ENCODE measurements at places on chromosomes 7 and 10.

DNA sequence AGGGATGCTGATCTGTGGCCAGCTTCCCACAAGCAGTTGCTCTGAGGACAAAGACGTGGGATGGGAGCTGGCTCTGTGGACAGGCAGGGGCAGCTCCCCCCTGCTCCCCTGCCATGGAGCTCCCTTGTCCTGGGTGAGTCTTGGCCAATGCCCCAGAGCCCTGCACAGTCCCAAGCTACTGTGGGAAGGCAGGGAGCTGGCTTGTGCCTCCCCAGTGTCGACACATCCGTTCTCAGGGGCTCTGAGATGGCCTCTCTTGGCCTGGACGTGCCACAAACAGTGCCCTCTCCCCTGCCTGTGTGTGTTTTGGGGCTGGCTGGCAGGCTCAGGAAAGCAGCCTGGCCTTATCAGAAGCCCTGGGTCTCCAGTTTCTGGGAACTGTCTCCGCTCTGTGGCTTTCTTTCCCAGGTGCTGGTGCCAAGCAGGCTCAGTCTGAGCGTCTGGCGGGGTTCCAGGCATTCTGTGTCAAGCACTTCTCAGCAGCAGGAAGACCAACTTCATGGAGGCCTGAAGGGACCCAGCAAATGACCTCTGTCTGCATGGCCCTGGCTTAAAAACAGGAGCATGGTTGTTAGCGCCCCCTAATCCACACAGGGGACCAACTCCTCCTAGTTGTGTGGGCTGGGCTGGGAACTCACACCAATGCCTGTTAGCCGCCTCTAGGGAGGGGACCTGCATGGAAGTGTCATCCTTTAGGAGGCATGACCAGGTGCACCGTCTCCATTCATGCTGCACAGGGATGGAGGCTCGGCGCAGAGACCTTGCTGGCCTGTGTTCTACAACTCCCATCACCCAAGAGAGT is 375.2 kb downstream of the RPS24 start:
- DNase-seq = no peak

DNA sequence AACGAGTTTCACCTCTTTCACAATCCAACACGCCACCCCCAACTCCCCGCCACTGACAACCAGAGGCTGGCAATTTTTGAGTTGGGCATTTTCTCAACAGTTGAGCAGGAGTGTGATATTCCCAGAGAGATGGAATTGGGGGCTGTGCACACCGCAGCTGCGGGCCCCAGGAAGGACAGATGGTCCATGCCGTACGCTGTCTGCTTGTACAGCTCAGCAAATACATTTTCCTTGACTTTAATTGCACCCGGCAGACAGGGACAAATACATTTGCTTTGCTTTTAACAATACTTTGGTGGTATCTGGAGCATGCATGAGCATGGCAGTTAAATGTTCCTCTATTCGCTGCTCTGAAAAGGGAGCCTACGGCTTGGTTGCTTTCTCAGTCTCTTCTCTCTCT is 354.2 kb upstream of the DPP6 start:
- no peak for DNase-seq

GRCh38 chr7:45679516-45679915 is 105.3 kb downstream of the ADCY1 start:
- no peak for DNase-seq

DNA sequence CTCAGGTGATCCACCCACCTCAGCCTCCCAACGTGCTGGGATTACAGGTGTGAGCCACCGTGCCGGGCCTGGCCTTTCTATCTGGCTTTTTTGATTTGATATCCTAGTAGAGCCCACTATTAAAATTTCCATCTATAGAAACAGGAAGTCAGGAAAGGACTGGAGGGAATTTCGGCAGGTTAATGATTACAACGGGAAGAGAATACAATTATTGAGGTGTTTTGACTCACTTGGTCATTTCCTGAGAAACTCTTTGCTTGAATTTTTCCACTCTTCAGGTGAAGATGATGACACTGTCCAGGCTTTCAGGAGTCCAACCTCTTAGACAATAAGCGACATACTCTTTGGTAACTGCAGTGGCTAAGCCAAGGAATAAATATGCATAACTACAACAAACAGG is 1.1 kb upstream of the MKLN1 start:
- no peak for DNase-seq

DNA sequence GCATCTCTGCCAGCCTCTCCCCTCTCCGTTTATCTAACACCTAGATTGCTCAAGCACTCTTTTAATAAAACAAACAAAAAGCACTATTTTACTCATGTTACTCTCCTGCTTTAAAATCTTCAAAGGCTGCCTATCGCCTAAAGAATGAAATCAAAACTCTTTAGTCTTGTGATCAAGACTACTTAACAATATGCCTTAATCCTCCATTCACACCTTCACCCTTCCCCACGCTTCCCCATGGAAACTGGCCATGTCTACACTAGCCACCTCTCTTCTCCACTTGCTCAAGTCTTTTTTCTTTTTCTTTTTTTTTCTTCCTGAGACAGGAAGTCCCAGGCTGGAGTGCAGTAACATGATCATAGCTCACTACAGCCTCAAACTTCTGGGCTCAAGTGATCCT is 47.8 kb upstream of the TMEM213 start:
- no peak for DNase-seq

- no peak for DNase-seq
These were observed 28.1 kb downstream of the MCU start for GRCh38 chr10:72719941-72720592.

DNA sequence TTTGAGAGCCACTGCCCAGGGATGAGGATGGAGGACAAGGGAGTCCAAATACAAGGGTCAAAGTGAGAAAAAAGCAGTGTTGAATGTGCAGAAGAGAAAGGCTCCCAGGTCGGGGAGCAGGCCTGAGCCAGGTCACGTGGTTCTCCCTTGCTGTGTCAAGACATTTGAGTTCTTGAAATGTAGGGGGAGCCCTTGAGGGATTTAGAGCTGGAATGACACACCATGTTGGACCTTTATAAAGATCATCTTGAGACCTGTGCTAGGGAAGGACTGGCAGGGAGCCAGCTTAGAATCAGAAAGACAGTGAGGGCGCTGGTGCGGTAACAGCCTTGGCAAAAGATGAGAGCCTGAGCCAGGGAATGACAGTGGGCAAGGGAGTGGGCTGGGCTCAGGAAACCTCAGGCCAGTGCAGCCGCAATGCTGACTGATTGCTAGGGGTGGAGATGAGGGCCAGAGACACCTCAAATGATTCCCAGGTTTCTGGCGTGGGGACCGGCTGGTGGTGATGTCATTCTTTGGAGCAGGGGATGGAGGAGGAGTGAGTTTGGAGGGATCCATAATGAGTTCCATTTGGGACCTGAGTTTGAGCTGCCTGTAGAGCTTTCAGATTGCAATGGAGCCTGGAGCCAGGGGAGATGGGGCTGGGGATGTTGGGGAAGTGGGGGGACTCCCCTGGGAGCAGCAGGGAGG is 120.1 kb downstream of the PTPN20 start:
- no peak for DNase-seq

GRCh38 chr7:22793593-22794462 is 28.8 kb downstream of the TOMM7 start:
- no peak for DNase-seq

GRCh38 chr10:75034131-75034512 is 77.3 kb upstream of the SAMD8 start:
- no peak for DNase-seq

- no peak for DNase-seq
These were observed 63.2 kb downstream of the TNRC18 start for GRCh38 chr7:5360451-5360850.

GRCh38 chr7:30743371-30744074 is 8.4 kb upstream of the INMT start:
- DNase-seq = no peak

GRCh38 chr10:6314620-6315205 is 112.0 kb downstream of the PFKFB3 start:
- no peak for DNase-seq

DNA sequence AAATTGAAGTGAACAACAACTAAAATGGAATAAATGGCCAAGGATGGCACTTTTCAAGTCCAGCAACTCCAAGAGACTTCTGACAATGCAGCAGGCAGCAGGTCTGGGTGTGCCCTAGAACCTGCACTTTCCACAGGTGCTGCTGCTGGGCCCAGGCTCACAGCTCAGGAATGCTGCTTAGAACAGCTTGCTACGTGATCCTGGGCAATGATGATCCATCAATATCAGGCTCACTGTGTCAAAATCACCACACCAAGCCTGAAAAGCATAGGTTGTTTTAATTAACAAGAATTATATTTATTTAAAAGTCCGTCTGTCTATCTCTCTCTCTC is 148.4 kb downstream of the TNS3 start:
- DNase-seq = no peak

DNA sequence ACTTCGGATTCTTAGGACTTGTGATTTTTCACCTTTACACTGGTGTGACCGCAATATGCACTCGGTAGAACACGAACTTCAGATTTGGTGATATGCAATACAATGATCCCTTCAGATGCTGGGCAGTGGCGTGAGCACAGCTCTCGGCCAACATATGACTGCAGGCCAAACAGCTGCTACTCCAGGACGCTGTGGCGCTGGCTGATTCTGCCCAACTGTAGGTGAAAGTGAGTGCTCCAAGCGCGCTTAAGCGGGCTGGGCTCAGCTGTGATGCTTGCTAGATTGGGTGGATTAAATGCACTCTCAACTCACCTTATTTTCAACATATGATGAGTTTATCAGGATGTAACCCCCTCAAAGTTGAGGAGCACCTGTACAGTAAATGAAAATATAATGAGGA is 137.6 kb upstream of the RET start:
- no peak for DNase-seq

GRCh38 chr10:23031318-23031717 is 64.1 kb upstream of the MSRB2 start:
- DNase-seq = no peak

DNA sequence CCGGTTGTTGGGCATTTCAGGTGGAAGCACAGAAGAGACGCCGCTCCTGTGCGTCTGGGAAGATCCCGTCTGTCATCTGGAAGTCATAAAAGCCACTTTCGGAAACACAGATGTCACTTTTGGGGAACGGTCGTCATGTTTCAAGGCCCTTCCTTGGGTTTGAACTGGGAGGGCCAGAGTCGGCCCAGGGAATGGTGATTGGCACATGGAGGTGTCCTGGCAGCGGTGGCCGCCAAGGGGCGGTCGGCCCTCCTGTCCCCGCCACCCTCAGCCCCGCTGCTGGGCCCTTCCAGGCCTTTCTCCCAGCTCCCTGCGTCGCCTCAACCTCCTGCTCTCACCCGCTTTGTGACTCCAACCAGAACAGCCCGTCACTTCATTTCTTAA is 115.2 kb upstream of the SFMBT2 start:
- DNase-seq = no peak

- DNase-seq = no peak
These were observed 906 bp downstream of the CDK1 start for GRCh38 chr10:60778971-60779796.

DNA sequence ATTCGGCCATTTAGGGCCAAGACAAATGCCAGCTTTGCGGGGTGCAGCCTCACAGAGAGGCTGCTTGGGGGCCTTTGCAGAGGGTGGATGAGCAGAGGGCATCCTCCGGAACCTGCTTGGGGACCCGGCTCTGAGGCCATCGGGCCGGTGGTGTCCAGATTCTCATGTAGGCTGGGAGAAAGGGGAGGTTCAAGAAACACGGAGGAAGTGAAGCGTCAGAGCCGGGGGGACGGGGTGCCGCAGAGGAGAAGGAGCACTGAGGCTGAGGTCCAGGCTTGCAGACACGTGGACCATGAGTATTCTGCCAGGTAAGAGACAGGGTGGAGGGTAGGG is 150.7 kb upstream of the SHH start:
- no peak for DNase-seq

GRCh38 chr7:26419198-26419597 is 127.5 kb downstream of the SNX10 start:
- DNase-seq = peak; percentile 70

- DNase-seq = no peak
These were observed 1.2 kb downstream of the PIP4K2A start for GRCh38 chr10:22712956-22713852.

GRCh38 chr7:40115936-40116335 is 18.5 kb downstream of the MPLKIP start:
- no peak for DNase-seq

DNA sequence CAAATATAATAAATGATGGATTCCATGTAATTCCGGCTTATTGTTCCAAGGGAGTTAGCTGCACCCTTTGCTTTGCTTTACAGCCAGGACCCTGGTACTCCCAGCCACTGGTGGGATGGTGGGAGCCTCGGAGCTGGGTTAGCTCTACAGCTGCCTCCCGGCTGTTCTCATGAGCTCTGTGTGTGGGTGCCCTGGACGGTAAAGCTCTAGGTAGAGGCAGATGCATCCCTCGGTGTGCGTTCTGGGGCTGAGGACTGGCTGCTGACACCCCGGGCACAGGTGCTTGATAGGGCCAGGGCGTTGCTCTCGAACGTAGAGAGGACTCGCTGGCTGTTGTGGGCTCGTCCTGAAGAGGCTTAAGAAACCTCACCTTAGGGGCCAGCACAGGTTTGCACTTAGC is 50.1 kb downstream of the PFKP start:
- no peak for DNase-seq

- DNase-seq = no peak
These were observed 580 bp downstream of the EEPD1 start for GRCh38 chr7:36153571-36154097.

DNA sequence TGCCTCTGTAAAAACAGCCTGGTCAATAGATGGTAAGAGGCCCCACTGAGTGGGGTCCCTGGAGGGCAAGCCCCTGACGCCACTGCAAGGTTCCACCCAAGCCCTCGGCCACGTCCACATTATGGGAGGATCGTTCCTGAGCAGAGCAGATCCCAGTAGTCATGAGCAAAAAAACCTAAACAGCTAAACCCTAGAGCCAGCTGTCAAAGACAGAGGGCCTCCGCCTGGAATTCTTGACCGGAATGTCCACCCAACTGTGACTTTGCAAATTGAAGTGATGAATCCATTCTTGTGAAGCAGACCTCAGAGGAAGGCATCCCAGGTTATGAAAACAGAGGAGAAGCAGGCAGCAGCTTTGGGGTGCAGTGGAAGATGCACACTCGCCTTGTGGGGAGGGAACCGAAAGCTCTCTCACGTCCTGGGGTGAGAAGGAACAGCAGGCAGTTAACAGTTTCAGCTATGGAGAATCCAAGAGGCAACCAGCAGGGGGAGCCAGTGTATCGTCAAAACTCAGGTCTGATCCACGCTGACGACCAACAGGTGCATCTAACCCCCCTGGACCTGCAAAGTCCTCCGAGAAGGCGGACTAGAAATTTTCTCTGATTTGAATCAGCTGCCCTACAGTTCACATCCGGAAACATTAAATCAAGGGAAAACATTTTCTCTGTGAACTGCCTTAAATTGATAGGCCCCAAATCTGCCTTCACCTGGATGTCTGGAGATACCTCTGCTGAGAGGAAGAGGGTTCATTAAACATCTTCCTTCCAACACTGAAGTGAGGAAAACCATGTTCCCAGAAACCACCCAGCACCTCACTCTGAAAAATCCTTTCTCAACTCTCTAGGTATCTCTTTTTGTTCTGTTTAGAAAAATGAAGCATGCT is 139.1 kb upstream of the PFKP start:
- DNase-seq = no peak

DNA sequence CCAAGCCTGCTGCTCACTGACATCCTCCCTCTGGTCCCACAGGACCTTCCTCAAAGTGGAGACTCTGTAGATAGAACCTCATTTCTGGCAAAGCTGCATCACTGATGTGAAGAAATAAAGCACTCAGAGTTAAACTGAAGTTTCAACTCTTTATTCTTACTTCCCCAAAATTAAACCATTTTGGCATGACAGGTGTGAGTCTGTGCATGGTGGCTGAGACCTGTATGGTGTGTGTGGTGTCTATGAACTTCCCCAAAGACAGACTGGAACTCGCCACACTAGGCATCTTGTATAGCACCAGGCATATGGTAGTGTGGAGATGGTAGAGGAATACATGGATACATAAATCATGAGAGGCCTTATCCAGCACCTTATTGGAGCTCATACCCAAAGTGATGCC is 6.6 kb upstream of the WDFY4 start:
- DNase-seq = no peak
